ENCODE measurements at places on chromosomes 2 and 18.
A peak's percentile ranks its signal among the peaks of the same experiment; 100 is the strongest.

DNA sequence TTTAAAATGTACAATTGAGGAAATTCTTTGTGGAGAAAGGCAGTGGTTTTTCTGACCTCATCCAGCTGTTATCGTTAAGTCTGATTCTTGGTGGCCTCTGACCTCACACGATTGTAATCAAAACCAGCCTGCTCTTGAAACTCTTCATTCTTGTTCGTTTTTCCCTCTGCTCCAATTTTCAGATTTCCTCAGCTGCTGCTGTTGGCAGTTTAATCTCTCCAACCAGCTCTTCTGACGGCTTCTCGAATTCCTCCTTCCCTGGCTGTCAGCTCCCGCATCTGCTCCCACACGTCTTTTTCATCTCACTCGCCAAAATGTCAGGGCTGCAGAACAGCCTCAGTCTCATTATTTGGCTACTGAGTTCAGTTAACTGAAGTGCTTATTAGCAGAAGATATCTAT, 136.1 kb downstream of the DCDC2C start:
- DNase-seq = peak; percentile 84

GRCh38 chr2:217407362-217407761, 547.5 kb upstream of the TNP1 start:
- no peak for DNase-seq

DNA sequence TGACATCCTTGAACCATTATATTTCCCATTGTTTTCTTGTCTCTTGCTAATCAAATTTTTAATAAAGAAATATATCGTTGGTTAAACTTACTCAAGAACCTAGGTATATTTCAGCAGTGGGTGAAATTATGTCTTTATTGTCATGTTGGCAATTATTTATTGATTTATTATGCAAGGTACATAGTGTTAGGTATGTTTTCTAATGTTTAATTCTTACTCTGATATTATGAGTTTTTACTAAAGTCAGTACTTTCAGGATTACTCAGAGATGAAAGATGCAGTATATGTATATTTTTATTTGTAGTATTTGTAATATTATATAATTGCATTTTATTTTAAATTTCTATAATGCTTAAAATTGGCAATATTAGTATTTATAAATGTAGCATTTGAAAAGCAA, 46.9 kb downstream of the PSMD14 start:
- no peak for DNase-seq

DNA sequence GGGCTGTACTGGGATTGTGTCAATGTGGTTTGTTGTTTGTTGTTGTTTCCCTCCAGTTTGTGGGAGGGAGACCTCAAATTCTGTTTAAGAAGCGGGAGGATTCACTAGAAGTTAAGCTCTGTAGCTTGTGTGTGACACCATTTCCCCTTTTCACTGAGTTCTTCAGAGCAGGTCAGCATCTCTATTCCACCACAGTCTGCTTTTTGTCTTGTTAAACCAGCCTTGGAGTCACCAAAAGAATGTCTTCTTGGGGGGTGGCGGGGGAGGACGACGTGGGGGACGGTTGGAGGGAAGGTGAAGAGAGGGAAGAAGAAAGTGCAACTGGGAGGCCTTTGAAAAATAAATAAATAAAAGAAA, 2.3 kb upstream of the BCL11A start:
- no peak for DNase-seq

- DNase-seq = no peak
Observed at GRCh38 chr18:9612977-9613376, 1.4 kb downstream of the PPP4R1 start.

DNA sequence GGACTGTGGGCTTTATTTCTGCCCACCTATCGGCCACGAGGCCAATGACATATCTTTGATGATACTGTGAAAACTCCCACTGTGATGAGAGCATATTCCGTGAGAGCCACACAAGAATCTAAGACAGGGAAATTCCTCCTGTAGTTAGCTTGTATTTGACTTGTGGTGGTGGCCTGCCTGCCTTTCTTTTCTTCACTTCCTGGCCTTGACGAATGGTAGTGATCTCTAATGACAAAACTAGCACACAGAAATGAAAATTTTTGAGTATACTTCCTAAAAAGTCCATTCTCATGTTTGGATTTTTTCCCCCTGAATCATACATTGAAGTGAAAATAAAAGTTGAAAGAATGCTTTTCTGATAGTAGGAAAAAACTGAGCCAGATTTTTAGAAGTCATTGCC, 94.4 kb downstream of the MGAT5 start:
- DNase-seq = no peak

DNA sequence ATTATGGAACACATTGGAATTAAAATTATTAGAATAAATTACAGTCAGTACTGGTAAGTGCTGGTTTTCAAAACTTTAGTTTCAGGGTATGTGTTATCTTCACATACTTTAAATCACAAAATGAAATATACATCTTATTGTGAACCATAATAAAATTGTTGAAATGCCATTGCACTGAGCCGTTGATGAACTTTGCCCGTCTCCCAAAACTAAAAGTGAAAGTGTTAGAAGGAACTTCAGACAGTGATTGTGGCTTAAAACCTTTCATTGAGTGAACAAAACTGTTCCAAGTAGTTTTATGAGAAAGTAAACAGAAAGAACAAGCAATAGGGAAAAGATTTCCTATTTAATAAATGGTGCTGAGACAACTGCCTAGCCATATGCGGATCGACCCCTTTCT, 811.6 kb downstream of the PLCL1 start:
- no peak for DNase-seq

DNA sequence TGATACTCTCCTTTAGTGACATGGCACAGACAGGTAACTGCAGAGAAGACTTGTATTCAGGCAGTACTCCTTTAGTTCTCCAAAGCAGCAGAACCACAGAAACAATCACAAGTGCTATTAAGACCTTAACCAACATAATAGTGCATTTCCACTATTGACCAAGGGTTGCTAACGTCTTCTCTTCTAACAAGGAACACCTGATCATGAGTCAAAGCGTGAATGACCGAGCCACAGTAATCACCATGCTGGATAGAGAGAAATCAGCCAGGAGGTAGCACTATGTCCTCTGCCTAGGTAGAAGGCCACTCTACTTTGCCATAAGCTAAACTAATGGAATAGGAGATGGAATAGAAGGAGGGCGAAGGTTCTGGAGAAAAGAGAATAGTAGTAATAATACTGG, 161.0 kb downstream of the ANKRD44 start:
- no peak for DNase-seq

DNA sequence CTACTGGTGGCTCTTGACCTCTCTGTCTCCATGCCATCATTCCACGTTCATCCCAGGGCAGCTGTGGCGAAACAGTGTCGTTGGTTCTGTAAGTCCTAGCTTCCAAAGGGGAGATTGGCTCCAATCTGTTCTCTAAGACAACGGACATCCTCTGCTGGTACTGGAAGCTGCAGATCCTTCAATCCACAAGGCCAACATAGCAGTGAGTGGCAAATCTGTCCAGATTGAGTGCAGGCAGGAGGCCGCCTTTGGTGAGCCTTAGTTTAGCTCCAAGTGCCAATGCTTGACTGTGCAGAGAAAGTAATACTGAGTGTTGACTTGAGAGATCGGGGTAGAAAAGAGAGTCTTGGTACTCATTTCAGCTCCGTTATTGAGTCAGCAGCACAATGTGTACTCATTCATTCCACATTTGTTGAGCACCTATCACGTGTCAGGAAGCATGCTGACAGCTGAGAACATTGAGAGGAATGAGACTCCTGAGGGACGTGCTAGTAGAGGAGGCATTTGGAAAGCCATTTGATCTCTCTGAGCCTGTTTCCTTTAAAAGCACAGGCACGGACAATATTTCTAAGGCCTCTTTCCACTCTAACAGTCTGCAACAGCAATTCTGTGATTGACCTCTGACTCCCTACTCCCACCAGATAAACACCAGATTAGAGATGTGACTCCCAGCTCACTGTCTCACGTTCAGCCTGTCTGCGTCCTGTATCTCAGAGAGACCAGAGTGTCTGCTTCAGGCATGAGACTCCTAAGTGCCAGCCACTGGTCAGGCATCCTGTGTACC, 306.0 kb downstream of the CLIP4 start:
- DNase-seq = peak; percentile 75

GRCh38 chr2:120829633-120830025, 94.0 kb downstream of the GLI2 start:
- no peak for DNase-seq

DNA sequence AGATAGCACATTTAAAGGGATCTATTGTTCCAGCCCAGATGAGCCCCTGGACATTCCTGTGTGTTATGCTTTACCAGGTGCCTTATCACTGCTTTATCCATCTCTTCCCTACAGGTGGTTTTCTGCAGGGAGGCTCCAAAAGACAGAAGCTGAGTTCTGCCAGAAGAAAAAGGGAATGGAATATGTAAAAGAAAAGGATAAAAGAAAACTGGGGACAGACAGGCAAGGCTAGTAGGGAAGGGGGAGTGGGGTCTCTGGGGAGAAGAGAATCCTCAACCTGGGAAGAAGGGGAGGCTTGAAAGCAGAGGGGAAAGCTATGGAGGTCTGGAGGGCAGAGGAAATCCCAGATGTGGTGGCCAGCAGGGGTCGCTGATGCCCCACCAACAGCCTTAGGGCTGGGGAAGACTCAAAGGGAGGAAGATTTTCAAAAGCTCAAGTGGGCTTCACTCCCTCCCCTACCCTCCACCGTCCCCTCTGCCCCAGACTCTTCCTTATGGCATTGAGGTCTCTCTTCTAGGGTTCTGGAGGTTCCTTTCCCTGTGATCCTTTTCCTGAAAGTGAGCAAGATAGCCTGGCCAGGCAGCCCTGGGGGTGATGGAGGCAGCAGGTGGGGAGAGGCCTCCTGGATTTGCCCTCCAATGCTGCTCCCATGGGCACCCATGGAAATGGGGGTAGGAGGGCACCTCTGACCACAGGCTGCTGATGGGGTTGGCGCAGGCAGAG, 178.1 kb upstream of the PKDCC start:
- peak; percentile 89 for DNase-seq

- DNase-seq = no peak
Observed at GRCh38 chr2:7736646-7737305, 819.6 kb downstream of the RNF144A start.

DNA sequence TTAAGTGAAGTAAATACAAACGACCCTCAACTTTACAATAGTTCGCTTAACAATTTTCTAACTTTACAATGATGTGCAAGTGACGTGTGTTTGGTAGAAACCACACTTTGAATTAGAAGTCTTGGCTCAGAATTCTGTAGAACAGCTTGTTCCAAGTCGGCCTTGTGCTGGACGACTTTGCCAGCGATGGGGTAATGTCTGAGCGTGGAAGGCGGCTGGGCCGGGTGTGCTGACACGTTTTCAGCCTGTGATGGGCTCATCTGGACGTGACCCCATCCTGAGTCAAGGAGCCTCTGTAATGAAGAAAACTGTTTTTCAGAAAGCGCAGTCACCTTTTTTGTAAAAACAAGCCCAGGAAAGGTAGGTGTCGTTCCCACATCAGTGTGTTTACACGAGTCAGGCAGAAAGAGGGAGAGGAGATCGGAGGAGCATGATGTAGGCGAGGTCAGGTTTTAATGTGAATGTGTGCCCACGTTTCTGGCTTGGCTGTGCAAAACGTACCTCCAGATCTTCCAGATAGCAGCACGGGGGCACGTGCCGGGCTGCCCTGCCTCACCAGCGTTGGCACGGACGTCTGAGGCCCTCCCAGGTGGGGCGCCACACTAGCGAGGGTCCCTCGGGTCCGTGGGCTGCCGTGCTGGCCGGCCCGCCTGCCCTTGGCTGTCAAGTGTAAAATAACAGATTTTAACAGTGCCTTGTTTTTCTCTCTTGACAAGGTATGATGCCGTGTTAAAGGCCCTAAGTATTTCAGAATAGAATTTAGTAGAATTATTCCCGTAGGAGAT, 54.6 kb downstream of the CTDP1 start:
- DNase-seq = peak; percentile 8

DNA sequence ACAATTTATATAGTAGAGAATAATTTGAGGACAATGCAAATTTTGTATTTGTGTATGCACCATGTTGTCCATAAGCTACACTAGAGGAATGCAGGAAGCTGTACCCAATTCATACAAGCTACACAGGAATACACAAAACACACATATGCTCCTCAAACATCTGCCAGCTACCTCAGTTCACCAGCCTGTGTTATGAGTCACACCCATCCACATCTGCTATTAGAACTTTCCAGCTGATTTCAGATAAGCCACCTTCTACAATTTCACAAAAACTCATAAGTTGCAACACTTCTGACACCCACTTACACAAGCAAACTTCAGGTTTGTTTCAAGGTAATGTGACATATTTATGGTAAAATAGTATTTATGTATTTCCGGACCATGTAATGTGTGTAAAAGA, 438.9 kb downstream of the SATB2 start:
- DNase-seq = no peak

Measured in muscle of back (tissue), 13 donors.